ENCODE measurements at places on chromosomes 2 and 18.

DNA sequence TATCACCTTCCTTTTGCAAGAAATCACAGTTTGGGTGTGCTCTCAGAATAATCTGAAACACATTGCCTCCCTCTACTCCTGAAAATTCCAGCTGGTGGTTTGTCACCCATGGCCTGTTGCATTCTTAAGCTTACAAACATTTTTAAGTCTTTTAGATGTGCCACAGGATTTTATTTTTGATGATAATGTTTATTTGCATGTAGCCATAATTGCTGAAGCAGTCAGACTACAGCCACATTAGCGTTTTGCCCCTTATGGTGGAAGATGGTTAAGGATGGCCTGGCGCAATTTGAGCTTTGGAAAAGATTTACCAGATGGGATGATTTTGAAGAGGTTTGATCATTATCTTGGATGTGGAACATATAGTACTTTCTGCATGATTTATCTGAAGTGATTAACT is 439.5 kb downstream of the MEIS1 start:
- DNase-seq: no peak

GRCh38 chr18:5521000-5521399 is 22.8 kb downstream of the EPB41L3 start:
- no peak for DNase-seq

DNA sequence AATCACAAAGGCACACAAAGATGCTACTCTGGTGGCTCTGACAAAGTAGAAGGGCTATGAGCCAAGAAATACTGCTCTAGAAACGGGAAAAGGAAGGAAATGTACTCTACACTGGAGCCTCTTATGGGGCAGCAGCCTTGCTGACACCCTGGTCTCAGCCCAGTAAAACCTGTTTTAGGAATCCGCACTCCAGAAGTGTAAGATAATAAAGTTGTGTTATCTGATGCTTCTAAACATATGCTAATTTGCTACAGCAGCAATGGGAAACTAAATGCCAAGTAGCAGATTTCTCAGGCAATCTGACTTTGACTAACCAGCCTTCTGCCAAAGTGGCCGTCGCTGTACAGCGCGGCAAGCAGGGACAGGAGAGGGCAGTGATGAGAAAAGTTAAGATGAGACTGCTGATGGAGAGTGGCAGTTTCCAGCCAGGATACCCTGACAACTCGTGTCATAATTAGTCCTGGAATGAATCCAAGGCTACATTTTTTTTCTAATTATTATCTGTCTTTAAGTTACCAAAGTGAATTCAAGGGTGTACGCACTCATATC is 99.0 kb downstream of the NETO1 start:
- DNase-seq: no peak

DNA sequence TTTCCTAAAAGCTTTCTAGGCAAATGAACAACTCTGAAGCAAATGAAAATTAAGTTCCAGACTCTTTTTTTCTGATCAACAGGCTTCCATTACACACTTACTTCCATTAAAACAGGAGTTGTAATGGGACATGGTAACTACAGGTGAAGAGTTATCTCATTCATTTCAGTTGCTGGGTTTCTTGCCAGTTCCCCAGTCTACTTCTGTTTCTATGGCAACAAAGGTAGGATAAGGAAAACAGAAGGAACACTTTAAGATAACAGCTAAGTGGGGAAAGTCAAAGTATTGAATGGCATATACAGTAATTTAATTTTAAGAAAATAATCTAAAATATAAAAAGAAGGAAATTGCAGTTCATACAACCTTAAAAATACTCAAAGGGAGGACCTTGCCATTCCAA is 25.1 kb downstream of the BAZ2B start:
- no peak for DNase-seq

- no peak for DNase-seq
These were observed 469.9 kb upstream of the SMIM21 start for GRCh38 chr18:75897386-75897785.

DNA sequence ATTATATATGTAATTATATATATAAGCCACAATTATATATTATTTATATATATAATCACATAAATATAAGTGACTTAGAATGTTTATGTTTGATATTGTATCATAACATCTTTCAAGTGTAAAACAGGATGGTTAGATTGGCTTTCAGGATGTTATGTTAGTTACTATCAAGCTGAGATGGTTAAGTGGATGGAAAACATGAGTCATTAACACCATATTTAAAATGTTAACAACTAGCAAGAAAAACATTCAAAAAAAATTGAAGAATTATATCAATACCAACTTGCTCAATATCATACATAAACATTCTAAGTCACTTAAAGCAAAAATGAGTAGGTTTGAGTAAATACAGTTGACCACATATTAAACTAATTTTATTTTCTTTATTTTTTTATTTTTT is 21.8 kb upstream of the RAB27B start:
- DNase-seq: no peak

DNA sequence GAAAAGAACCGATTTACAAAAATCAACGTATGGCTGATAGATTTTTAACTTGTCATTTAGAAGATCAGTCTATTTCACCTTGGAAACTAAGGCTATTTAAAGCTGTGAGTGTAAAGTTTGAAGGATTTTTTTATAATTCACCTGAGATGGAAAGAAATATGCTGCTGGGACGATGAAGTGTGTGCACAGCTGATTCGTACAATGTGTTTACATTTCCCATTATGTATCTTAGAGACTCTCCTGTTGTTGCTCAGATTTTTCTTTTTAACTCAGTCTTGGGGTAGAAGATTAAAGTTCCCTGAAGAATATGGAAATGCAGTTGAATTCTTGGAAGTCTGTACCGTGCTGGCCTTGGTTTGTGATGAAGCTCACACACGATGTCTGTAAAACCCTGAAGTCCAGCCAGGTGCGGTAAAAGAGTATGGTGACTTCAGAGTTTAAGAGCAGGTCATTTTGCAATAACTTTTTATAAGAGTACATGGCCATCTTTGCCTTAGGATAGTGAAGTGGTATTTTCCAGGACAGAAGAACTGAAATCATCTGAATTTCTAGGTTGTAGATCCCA is 250.1 kb downstream of the PRKCE start:
- DNase-seq: no peak

DNA sequence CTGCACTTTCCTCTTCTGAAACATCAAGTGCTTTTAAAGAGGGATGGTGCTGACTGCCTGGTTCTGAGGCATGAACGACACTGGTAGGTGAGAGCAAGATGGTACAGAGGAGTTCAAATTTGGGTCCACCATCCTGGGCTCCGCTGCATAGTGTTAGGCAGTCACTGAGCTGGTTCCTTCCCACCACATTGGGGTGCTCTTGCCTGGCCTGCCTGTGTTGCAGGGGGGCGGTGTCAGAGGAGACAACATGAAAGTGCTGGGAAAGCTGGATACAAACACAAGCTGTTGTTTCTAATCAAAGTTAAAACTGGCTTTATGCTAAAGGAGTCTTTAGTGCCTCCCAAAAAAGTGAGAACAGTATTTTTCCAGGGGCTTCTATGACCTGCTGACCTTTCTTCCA is 258.1 kb downstream of the GBX2 start:
- no peak for DNase-seq

GRCh38 chr2:129248198-129248597 is 731.3 kb upstream of the RAB6C start:
- no peak for DNase-seq

GRCh38 chr2:212649646-212650045 is 111.0 kb upstream of the ERBB4 start:
- no peak for DNase-seq

GRCh38 chr2:120825370-120826259 is 89.9 kb downstream of the GLI2 start:
- DNase-seq: no peak

DNA sequence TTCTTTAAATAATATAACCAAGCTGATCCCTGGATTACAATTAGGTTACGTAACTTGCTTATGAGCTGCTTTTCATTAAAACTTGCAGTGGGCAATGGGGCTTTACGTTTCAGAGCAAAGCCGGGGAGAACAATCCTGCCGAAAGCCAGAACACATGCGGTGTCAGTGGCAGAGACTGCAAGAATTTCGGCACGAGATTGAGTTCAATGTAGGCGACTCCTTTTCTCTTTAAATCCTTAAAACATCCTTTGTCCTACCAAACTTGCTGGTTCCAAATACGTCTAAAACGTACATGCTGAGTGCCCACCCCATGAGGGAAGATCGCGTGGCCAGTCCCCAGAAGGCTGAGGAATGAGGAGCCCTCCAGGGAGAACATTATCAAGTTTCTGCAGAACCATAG is 36.8 kb upstream of the NCOA1 start:
- DNase-seq: no peak

DNA sequence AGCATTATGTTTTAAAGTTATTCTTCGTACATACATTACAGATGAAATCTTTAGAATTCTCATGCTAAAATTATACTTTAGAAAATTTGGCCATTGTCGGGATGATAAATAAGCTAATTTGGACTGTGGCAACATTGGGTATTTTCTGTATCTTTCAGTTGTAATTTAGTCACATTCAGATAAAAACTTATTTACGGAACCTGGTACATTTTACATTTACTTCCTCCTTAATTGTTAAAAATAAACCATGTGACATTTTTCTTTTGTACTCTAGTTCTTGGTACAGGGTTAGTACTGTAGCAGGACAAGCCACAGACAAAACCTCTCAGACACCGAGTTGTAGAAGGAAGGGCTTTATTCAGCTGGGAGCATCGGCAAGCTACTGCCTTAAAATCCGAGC is 4.2 kb downstream of the CNDP2 start:
- DNase-seq: no peak

- no peak for DNase-seq
These were observed 6.9 kb upstream of the POLR2D start for GRCh38 chr2:127864877-127865276.

DNA sequence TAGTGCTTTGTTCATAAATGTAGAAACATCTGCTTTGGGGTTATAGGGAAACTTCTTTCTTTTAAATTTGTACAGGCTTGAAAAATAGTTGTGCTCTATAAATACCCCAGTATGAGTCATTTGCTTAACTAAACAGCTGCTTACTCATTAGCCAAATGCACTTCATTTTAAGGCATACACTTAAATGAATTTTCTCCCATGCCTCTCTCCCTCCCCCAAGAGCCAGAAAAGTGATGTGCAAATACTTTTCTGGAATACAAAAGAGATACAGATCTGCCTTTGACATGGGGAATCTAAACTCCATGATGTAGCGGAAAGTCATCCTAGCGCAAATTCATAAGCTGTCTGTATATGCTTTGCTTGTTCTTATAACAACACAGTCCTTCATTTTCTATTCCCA is 469.4 kb downstream of the DLGAP1 start:
- no peak for DNase-seq

GRCh38 chr2:55875434-55876135 is 48.0 kb downstream of the EFEMP1 start:
- no peak for DNase-seq

- no peak for DNase-seq
These were observed 53.7 kb downstream of the TWIST2 start for GRCh38 chr2:238901461-238902057.

- no peak for DNase-seq
These were observed 50.6 kb downstream of the PMAIP1 start for GRCh38 chr18:59950215-59950944.

GRCh38 chr2:213032607-213033006 is 118.8 kb downstream of the IKZF2 start:
- DNase-seq: no peak

- no peak for DNase-seq
These were observed 317.9 kb upstream of the UBE2E3 start for GRCh38 chr2:180662521-180662920.

GRCh38 chr2:15609341-15610042 is 17.8 kb downstream of the DDX1 start:
- no peak for DNase-seq

DNA sequence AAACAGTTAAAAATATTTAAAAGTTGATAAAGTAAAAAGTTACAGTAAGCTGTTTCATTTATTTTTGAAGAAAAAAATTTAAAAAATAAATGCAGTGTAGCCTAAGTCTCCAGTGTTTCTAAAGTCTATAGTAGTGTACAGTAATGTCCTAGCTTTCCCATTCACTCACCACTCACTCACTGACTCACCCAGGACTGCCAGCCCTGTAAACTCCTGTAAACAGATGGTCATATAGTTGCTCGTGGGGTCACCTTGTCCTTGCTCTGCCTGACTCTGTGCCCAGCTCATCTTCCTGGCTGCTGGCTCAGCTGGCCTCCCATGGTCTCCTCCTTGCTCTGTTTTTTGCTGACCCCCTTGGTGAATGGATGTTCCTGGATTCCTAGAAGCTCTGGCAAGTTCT is 180.3 kb downstream of the VAPA start:
- DNase-seq: no peak

- DNase-seq: no peak
These were observed 570.9 kb upstream of the RAB6C start for GRCh38 chr2:129408570-129408969.

GRCh38 chr18:44818668-44819403 is 138.1 kb downstream of the SETBP1 start:
- no peak for DNase-seq

GRCh38 chr2:116820986-116821385 is 993.5 kb upstream of the DDX18 start:
- DNase-seq: no peak

DNA sequence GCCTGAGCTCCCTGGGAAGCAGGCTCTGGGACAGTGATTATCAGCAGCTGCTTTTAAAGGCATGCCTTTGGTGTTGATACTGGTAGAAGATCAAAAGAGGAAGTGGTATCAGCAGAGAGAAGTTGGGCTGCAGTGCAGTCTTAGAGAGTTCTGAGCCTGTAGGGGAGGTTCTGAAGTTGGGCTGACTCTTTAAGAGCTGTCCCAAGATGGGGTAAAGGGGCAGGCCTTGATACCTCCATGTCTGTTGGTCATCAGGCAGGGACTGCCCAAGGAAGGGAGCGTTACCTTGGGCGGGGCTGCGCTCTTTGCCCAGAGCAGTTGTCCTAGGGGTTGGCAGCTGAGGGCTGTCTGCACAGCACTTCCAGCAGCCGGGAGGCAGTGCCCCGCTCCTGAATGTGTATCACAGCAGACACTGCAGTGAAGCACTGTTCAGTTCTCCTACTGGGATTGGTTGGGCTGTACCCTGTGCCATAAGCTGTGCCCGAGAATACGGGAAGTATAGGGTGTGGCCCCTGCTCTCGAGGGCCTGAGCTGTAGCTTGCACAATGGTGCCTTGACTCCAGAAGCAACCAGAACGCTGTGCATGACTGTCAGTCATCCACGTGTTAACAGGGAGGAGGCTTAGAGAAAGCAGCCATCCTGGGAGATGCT is 177.0 kb downstream of the CTIF start:
- no peak for DNase-seq

DNA sequence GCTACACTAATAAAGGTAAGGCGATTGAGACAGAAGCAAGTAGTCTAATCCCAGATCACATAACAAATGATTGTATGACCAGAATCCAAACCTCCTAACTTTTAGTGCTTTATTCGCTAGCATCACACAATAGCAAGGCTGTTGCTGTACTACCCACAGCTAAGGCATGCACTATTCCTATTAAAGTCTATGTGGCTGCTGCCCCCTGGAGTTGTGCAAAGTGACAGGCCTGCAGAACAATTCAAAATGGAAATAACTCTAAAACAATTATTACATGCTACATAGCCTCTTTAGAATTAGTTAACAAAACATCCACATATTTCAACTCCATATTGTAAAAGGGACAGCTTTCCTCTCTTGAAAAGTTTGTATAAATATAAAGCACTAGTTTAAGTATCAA is 6.0 kb downstream of the ERBB4 start:
- DNase-seq: no peak
